Testis (tissue), 5 donors: ENCODE measurements at places on chromosomes 7 and 10.
A peak's percentile ranks its signal among the peaks of the same experiment; 100 is the strongest.

DNA sequence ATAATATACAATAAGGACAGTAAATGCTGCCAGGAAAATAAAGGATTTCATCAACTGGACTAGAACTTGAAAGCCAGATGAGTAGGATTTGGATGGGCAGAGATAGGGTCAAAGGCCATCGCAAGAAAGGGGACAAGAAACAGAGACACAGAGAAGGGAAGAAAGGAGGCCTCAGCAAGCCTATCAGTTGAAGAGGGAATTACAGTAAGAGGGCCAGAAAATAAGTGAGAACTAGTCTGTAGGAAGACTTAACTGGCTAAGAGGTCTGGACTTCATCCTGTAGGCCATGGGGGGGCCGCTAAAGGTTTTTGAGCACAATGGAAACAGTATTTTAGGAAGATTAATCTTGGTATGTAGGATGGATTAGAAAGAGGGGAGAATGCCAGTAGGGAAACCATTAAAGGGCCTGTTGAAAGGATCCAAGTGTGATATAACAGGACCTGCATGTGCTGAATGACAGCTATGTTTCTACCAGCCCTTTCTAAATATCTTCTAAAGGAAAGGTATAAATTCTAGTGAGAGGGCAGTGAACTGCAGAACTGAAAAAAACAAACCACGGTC is 174.4 kb downstream of the CHCHD3 start:
- H3K27ac ChIP-seq = no peak overlapping the region
- DNase-seq = no peak
- no peaks in the 10 kb centered on the region for H3K27me3 ChIP-seq
- H3K4me1 ChIP-seq = no peaks in the 10 kb centered on the region
- no peaks in the 10 kb centered on the region for H3K36me3 ChIP-seq
- H3K4me3 ChIP-seq = no peak overlapping the region

DNA sequence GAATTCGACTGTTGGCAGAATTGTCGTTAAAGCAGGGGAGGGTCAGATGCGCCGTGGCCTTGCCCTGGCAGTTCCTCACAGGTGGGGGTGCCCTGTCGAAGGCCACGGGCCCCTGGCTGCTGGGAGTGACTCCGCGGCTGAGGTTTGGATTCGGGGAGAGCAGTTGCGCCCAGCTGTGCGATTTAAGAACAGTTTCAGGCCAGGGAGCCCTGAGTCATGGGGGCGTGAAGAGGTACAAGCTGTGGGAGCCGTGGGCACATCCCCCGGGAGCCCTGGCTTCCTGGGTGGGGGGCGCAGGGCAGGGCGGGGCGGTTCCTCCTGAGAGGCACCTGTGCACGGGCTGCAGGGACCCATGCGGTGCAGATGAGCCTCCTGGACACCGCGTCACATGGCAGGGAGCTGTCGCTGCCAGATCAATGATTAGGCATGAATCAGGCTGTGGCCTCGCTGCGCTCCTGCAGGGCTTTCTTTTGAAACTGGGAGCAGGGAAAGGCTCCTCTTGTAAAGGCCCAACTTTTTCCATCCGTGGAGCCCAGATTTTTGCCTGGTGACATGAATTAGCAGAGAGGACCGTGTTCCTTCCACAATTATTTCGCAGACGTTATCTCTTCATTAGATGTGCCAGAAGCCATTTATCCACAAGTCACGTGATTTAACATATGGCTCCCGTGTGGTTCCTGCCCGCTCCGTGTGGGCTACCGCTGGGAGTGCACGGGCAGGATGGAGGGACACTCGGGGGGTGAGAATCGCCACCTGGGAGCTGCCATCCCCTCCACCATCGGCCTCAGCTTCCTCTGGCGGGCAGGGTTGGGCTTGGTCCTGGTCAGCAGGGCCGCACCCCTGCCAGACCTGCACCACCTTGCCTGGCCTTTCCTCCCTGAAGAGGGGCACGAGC is 918 bp downstream of the PWWP2B start:
- DNase-seq = peak; percentile 73
- no peaks in the 10 kb centered on the region for H3K36me3 ChIP-seq
- H3K4me1 ChIP-seq = peaks cover 19% of the 10 kb centered on the region
- peak overlapping the region; percentile 91 for H3K27ac ChIP-seq

- H3K36me3 ChIP-seq = no peaks in the 10 kb centered on the region
- H3K4me3 ChIP-seq = no peak overlapping the region
- H3K27ac ChIP-seq = no peak overlapping the region
- DNase-seq = peak; percentile 21
- no peaks in the 10 kb centered on the region for H3K27me3 ChIP-seq
- peaks cover 4% of the 10 kb centered on the region for H3K4me1 ChIP-seq
Observed at GRCh38 chr10:84907461-84908009, 579.1 kb downstream of the CCSER2 start.

- H3K27me3 ChIP-seq = no peaks in the 10 kb centered on the region
- H3K36me3 ChIP-seq = no peaks in the 10 kb centered on the region
- H3K27ac ChIP-seq = no peak overlapping the region
- H3K4me3 ChIP-seq = no peak overlapping the region
Observed at GRCh38 chr7:151886783-151887182, 9.9 kb upstream of the PRKAG2 start.

- H3K27me3 ChIP-seq = no peaks in the 10 kb centered on the region
- no peaks in the 10 kb centered on the region for H3K36me3 ChIP-seq
- H3K27ac ChIP-seq = no peak overlapping the region
- H3K4me3 ChIP-seq = no peak overlapping the region
- peaks cover 5% of the 10 kb centered on the region for H3K4me1 ChIP-seq
Observed at GRCh38 chr10:33038672-33039071, 80.6 kb upstream of the ITGB1 start.

DNA sequence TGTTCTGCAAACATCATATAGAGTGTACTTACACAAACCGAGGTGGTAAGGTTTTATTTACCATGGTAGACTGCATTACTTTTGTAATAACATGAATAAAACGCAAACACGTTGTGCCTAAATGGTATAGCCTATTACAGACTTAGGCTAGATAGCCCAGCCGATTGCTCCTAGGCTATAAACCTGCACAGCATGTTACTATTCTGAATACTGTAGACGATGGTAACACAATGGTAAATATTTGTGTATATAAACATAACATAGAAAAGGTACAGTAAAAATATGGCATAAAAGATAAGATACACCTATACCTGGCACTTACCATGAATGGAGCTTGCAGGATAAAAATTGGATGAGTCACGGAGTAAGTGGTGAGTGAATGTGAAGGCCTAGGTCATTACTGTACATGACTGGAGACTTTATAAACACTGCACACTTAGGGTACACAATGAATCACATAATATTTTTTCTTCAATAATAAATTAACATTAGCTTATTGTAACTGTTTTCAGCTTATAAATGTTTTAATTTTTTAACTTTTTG is 16.3 kb downstream of the AKR1D1 start:
- no peak overlapping the region for H3K4me3 ChIP-seq
- H3K36me3 ChIP-seq = no peaks in the 10 kb centered on the region

GRCh38 chr7:4123823-4124222 is 558.3 kb upstream of the FOXK1 start:
- no peak overlapping the region for H3K27ac ChIP-seq
- no peak for DNase-seq
- H3K4me1 ChIP-seq = no peaks in the 10 kb centered on the region
- H3K36me3 ChIP-seq = no peaks in the 10 kb centered on the region

DNA sequence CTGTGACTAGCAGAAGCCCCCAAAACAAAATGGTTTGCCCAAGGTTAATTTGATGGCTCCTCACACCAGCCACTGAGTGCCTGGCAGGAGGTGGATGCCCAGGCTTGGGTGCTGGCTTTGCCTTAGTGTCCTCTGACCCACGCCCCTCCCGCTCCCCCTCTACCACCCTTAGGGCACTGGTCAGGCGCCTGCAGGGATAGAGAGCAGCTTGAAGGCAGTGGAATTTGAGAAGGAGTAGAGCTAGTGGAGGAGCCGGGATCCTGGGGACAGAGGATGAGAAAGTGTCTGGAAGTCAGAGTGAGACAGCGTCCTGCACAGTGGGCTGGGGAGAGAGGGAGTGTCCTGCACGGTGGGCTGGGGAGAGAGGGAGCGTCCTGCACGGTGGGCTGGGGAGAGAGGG is 139.4 kb downstream of the DNAJB6 start:
- DNase-seq = no peak
- no peaks in the 10 kb centered on the region for H3K27me3 ChIP-seq
- no peak overlapping the region for H3K4me3 ChIP-seq
- H3K27ac ChIP-seq = no peak overlapping the region
- H3K36me3 ChIP-seq = no peaks in the 10 kb centered on the region

DNA sequence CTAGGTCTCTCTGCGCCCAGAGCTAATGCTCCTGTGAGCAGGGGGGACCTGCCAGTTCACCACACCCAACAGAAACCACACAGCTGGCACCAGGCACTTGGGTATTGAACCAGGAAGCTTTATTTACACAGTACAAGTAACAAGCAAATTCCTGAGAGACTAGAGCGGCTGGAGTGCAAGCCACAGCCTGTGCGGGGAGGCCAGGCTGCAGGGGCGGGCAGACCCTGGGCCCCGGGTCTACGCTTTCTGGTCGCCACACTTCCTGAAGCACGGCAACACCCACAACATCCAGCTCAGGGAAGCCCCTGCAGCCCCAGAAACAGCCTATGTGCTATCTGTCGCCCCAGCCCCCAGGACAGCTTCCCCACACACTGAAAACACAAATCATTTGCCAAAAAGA is 125.0 kb downstream of the FAM53B start:
- H3K27me3 ChIP-seq = no peaks in the 10 kb centered on the region
- DNase-seq = no peak
- H3K36me3 ChIP-seq = no peaks in the 10 kb centered on the region
- no peak overlapping the region for H3K27ac ChIP-seq

DNA sequence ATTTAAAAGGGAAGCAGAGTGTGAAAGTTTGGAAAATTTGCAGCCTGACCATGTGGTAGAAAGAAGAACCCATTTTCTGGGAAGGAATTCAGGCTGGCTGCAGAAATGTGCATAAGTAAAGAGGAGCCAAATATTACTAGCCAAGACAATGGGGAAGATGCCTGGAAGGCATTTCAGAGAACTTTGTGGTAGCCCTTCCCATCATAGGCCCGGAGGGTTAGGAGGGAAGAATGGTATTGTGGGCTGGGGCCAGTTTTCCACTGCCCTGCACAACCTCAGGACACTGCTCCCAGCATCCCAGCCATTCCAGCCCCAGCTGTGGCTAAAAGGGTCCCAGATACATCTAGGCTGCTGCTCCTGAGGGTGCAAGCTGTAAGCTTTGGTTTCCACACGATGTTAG is 278.5 kb upstream of the BMPER start:
- H3K27me3 ChIP-seq = no peaks in the 10 kb centered on the region
- DNase-seq = no peak
- no peaks in the 10 kb centered on the region for H3K4me1 ChIP-seq

GRCh38 chr7:55144333-55145317 is 125.8 kb downstream of the EGFR start:
- no peak overlapping the region for H3K4me3 ChIP-seq
- H3K27me3 ChIP-seq = no peaks in the 10 kb centered on the region
- DNase-seq = no peak
- no peaks in the 10 kb centered on the region for H3K36me3 ChIP-seq
- no peak overlapping the region for H3K27ac ChIP-seq

DNA sequence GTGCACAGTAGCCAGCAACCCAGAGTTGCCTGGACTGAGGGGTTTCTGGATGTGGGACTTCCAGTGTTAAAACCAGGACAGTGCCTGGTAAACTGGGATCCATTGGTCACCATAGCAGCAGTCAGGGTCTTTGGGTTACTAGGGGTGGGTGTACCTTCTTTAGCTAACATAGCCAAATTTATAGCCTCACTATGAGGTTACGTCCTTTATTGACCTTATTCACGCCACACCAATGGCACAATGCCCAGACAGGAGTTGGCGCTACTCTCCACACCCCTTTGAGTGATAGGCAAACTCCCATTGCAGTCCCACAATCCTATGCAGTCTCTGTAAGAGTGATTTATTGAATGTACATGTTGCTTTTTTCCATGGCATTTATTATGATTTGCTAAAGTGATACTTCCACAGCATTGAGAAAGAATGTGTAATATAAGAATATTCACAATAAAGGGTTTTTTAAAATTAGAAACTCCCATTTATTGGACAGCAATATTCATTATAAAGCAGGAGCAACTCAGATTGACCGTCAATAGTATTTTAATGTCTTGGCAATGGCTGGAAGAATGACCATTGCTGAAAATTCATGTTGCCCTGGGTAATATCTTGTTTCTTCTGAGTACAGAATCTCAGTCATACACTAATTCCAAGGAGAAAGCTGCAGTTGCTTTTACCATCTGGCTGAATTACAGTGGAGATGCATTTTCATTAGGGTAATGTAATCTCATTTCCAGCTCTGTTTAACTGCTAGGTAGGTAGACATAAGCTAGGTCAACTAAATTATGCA is 26.1 kb downstream of the IFIT5 start:
- no peaks in the 10 kb centered on the region for H3K4me1 ChIP-seq
- no peak overlapping the region for H3K27ac ChIP-seq

- no peak overlapping the region for H3K27ac ChIP-seq
- no peak overlapping the region for H3K4me3 ChIP-seq
- H3K36me3 ChIP-seq = no peaks in the 10 kb centered on the region
Observed at GRCh38 chr10:97001183-97001991, 169.3 kb downstream of the LCOR start.

DNA sequence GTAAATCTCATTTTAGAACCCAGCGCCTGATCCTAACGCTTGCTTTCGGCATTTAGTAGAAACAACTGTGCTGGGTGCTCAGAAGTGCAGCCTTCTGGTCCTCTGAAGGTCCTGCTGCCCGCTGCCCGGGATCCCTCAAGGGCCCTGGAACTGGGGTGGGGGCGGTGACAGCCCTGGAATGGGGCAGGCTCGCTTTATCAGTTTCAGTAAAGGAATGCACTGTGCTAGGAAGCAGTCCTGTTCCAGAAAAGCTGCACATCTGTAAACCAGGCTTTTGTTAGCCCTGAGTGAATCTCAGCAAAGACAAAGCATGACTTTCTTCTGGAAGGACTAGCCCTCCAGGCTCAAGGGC is 254.6 kb downstream of the TNS3 start:
- H3K36me3 ChIP-seq = no peaks in the 10 kb centered on the region
- H3K27ac ChIP-seq = peak overlapping the region; percentile 77
- H3K27me3 ChIP-seq = no peaks in the 10 kb centered on the region
- no peak overlapping the region for H3K4me3 ChIP-seq
- peaks cover 34% of the 10 kb centered on the region for H3K4me1 ChIP-seq
- peak; percentile 36 for DNase-seq

DNA sequence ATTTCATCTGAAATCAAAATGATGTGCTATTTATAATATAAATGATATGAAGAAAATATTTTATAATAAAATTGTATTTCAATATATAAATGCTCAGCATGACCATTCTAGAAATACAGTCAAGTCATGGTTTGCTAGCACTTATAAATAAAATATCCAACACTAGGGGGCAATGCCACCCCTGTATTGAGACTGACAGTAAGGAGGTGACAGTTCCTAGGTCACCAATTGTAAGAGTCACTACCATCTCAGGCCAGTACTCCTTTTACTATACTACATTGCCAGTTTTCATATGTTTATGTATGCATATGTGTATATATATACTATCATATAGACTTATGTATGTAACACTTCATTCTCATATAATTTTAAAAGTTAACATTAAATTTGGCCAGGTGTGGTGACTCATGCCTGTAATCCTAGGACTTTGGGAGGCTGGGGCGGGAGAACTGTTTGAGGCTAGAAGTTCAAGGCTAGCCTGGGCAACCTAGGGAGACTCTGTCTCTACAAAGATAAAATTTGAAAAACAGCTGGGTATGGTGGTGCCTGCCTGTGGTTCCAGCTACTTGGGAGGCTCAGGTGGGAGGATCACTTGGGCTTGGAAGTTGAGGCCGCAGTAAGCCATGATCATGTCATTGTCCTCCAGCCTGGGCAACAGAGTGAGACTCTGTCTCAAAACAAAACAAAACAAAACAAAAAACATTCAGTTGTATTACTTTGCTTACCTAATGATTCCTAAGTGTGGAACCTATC is 2.4 kb upstream of the CNOT4 start:
- no peak overlapping the region for H3K4me3 ChIP-seq
- H3K4me1 ChIP-seq = no peaks in the 10 kb centered on the region
- no peaks in the 10 kb centered on the region for H3K36me3 ChIP-seq
- DNase-seq = peak; percentile 50
- H3K27me3 ChIP-seq = no peaks in the 10 kb centered on the region
